CD4-positive, alpha-beta T cell treated with Interleukin-4 for 4 hours (primary cell): ENCODE measurements at places on chromosomes 16 and 17.

- DNase-seq, result no peak
These were observed 863 bp upstream of the UTS2R start for GRCh38 chr17:82370471-82371332.

- DNase-seq, result no peak
These were observed 33.5 kb downstream of the KCNJ2 start for GRCh38 chr17:70202840-70203239.

DNA sequence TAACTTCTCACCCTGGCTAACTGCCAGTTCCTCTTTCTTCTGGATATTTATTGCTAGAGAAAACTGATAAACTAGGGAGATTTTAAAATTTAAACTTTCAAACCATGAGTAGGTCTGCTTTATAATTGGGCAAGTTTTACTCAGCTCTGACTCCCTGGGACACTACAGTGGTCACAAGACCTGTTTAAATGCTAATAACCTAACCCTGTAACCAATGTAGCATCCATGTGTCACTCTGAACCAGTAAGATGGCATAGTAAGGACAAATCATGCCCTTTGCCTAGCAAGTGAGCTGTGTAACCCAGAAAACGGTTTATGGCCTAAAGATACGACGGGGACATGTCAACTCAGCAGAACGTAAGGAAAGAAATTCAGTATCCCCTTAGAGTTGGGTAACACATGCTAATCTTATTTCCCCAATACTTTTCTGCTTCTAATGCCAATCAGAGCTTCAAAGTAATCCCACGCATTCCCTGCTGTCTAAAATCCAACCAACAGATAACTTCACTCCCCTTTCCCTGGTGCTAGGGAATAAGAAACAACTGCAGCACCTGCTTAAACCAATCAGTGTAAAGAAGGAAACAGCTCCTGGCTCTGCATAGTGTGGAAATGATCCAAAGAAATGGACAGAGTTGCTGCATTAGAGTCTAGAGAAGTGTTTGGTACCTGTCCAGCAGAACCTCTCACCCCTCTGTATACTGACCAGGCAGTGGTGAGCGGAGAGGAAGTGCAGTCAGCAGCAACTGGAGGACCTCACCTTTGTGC is 85.7 kb downstream of the NCOR1 start:
- DNase-seq, result no peak

DNA sequence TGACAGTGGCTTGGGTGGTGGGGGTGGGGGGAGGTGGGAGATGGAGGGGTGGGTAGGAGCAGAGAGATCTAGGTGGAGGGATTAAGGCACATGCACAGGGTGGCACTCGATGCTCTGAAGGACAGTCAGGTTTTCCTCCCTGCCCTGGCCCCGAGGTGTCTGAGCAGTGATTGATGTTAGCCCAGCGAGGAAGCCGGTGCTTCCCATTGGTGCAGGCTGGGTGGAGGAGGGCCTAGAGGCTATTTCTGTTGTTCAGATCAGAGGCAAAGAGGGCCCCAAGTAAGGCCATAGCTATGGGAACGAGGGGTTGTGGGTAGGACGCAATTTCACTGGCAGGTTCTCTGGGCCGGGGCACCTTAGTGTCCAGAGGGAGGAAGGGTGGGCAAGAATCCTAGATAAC is 23.1 kb downstream of the CACNA1G start:
- no peak for DNase-seq

- DNase-seq, result no peak
These were observed 7.6 kb downstream of the ALKBH5 start for GRCh38 chr17:18191236-18191667.

DNA sequence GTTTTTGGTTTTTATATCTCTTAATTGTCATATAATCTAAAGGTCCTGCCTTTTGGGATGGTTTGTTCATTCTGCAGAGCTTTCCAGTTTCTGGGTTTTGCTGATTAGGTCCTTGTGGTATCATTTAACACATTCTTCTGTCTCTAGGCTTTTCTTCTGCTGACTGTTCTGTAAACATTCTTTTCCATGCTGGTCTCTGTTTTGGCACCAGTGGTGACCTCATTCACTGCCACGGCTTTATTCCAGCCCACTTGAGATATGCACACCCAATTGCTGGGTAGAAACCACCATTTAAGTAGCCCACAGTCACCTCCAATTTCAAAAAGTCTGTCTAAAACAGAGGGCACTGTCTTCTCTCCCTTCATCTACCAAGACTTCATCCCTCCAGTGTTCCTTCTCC is 31.1 kb upstream of the COX10 start:
- no peak for DNase-seq

DNA sequence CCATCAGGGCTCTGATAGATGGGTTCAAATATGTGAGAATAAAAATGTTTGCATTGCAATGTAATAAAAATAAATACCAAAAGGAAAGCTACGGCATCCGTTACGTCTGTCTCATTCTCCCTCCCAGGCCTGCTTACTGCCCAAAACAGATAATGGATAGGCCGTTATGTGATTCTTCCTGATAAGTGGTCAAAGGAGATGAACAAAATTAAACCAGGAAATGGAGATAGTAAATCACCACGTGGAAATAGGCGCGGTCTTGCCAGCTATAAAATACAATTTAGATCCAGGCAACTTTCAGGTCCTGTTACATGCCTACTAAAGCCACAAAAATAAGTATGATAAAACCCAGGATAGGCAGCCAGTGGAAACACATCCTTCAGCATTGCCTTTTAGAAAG is 49.5 kb upstream of the CCL1 start:
- DNase-seq, result no peak

- no peak for DNase-seq
These were observed at the start of gene FN3K for GRCh38 chr17:82734987-82735866. TSS of gene FN3K (plus strand) at chr17:82735615. CDS start at chr17:82735637, 22 bp downstream.

- DNase-seq, result no peak
These were observed 153.3 kb downstream of the CHD9 start for GRCh38 chr16:53207810-53208752.

- DNase-seq, result no peak
These were observed at the start of gene ADORA2B for GRCh38 chr17:15944759-15945526. TSS of gene ADORA2B (plus strand) at chr17:15945130. CDS start at chr17:15945249, 119 bp downstream.

GRCh38 chr17:71444078-71444477 is 676.7 kb upstream of the SOX9 start:
- DNase-seq, result no peak

GRCh38 chr17:45436161-45436560 is 3.5 kb upstream of the ARHGAP27 start:
- no peak for DNase-seq

DNA sequence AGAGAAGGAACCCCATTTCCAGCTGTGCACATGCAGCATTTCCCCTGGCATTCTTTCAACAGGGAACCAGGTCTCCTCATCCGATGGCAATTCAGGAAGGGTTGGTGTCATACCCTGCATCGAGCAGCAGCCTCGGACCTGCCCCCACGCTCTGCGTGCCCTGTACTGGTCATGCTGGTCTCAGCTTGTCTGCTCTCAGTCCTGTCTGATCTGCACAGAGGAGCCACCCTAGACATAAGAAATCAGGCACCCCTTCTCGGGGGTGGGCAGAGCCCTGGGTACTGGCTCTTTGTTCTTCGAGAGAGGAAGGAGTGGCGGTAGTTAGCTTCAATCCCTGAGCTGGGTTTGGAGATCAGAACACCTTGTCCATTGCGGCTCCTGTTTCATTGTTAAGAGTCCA is 162.0 kb upstream of the RPH3AL start:
- DNase-seq, result no peak

- DNase-seq, result peak; percentile 69
These were observed 40.8 kb upstream of the CMIP start for GRCh38 chr16:81403601-81404391.

GRCh38 chr17:1414001-1414574 is 14.1 kb upstream of the YWHAE start:
- DNase-seq, result no peak

- DNase-seq, result no peak
These were observed 113.8 kb upstream of the PMFBP1 start for GRCh38 chr16:72285728-72286127.

- DNase-seq, result no peak
These were observed 54.4 kb downstream of the BPTF start for GRCh38 chr17:67879662-67880061.

- DNase-seq, result no peak
These were observed 16.3 kb downstream of the ALOX15 start for GRCh38 chr17:4625181-4625617.

DNA sequence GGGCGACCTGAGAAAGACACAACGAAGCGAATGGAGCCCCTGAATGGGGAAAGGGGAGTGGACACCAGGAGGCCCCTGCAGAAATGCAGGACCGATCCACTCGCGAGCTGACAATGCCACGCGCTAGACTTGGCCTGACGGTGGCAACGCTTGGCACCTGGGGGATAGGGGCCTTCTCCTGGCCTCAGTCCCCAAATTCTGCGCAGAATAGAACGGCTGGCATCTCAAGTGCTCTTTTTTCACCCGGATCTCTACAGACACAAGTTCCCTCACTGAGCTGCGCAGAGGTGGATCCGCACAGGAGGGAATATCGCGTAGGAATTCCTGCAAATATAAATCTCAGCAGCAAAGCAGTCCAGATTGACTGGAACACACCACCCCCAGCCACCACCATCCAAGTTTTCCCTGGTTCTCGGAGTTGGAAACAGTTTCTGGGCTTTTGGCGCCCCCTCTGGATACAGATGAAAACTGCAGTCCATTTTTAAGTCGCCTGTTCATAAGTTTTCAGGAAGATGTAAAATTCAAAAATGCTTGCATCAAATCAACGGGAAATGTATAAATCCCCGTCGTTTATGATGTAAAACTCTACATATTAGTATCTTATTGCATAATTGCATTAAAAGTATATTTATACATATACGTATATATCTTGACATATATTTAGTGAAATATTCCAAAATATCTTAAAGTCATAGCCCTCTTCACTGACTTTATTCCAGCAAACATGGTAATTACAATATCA is 2.3 kb upstream of the SOX9 start:
- DNase-seq, result peak; percentile 13

DNA sequence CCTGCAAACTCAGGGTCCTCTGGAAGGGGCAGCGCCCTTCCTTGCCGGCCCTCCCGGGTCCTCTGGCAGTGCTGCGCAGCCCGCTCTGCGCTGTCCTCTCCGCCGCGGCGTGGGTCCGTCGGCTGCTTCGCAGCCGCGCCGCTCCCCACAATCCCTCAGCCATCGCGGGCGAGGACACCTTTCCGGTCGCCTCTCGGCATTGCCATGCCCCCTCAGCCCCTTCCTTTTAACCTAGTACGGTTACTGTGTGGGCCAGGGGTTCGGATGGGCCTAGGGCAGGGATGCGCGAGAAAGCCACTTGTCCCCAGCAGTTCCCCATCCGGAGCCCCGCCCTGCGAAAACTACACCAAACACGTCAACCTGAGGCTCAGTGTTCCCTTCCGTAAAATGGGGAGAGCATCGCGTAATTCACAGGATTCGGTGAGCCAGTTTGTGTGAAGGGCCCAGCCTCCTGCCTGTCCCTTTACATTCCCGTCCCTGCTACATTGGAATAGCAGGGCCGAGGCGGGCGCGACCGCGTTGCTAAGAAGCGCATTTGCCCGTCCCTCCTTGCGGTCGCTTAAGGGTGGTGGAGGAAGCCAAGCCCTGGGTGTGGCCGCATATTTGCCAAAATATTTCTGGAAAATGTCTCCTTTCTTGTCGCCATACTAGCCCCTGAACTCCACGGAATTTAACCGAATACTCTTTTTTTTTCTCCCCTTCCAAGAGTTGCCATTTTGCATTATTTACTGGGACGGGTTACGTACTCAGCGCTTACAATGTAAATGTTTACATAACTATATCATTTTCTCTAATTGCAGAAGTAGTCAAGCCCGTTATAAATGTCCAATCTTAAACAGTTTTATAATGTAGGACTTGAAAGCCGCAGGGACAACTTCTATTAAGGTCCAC is 13.2 kb downstream of the COPZ2 start:
- peak; percentile 50 for DNase-seq

- no peak for DNase-seq
These were observed 151.1 kb upstream of the GSE1 start for GRCh38 chr16:85461814-85462713.
